Gastroesophageal sphincter (tissue), 4 donors: ENCODE measurements at places on chromosomes 1 and 21. TPM values are rescaled to one million over a fixed set of nuclear protein-coding genes. Genes with fewer than 3 reads are reported as not detected.

- no peak for ATAC-seq
Observed at GRCh38 chr1:46804027-46804889, 5.4 kb downstream of the CYP4B1 start.

GRCh38 chr1:247452447-247453039, 5.4 kb downstream of the OR2B11 start:
- ATAC-seq: no peak

DNA sequence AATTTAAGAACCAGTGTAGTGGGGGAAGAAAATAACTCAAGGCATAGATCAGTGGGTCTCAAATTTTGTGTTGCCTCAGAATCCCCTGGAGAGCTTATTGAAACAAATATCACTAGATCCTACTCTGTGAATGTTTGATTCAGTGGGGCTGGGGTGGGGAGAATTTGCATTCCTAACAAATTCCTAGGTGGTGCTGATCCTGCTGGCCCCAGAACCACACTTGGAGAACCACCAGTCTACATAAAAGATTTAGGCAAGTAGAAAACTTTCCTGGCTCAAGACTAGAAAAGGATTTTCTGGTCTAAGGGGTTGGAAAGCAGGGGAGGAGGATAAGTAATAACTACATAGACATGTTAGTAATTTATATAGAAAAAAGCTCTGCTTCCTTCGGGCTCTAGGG, 34.1 kb upstream of the C1orf21 start:
- no peak for ATAC-seq

GRCh38 chr1:228989176-228989575, 253.9 kb downstream of the RHOU start:
- ATAC-seq: no peak

GRCh38 chr1:203065986-203066385, 19.8 kb downstream of the MYOG start:
- ATAC-seq: no peak

DNA sequence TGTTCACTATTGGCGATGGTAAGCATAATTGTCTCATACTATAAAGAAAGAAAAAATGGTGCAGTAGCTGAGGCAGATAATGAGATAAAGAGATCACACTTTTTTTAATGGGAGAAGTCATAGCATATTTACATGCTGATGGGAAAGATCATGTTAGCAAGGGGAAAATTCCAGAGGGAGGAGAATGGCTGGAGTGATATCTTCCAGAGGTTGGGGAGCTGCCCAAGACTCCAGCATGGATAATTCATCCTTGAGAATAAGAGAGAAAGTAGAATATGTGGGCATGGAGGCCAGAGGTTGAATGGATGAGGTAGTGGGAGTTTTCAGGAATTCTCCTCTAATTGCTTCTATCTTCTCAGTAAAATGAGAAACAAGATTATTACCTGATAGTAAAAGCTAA, 45.8 kb upstream of the RGS1 start:
- no peak for ATAC-seq

- ATAC-seq: no peak
Observed at GRCh38 chr21:37232274-37233018, 34.7 kb downstream of the VPS26C start.

GRCh38 chr1:201504179-201504631, 2.7 kb downstream of the CSRP1 start:
- no peak for ATAC-seq

- peak; percentile 65 for ATAC-seq
Observed at GRCh38 chr1:78045926-78046778, at the start of gene GIPC2. GIPC2 (plus strand) TSS chr1:78045966; CDS start chr1:78046095, 129 bp downstream.

GRCh38 chr1:244647819-244648218, 5.1 kb upstream of the DESI2 start:
- no peak for ATAC-seq

GRCh38 chr1:22055463-22055862, 3.0 kb downstream of the CDC42 start:
- ATAC-seq: no peak

GRCh38 chr1:224168859-224169380, 14.1 kb upstream of the DEGS1 start:
- peak; percentile 58 for ATAC-seq

GRCh38 chr1:211344152-211344618, 17.6 kb downstream of the TRAF5 start:
- ATAC-seq: no peak

GRCh38 chr1:27772036-27772931, 735 bp upstream of the STX12 start:
- no peak for ATAC-seq

DNA sequence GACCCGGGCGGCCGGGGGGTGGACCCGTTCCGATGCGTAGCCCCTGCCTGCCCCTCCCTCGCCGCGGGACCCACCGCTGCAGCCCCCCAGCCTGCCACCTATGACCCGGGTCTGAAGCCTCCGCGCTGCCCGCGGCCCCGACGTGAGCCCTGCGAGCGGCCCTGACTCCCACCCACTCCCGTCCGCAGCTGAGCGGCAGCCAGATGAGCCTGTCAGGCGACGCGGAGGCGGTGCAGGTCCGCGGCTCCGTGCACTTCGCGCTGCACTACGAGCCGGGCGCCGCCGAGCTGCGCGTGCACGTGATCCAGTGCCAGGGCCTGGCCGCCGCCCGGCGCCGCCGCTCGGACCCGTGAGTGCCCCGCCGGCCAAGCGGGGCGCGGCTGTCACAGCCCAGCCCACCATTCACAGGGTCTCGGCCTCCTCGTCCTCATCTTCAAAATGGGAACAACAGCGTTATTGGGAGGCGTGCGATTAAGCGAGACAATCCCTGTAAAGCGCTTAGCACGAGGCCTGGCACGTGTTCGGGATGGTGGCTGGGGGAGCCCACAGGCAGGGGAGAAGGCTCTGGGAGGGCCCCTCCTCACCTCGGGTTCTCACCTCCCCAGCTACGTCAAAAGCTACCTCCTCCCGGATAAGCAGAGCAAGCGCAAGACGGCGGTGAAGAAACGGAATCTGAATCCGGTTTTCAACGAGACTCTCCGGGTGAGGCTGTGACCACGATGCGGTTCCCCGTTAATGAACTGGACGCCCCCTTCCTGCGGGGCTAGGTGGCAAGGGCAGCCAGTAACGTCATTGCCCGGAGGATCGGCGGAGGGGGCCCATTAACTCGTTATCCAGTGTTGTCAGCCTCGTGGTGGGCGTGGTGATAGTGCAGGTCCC, 8.2 kb downstream of the SYTL1 start:
- peak; percentile 80 for ATAC-seq

- ATAC-seq: peak; percentile 61
Observed at GRCh38 chr1:33170351-33171274, 11.2 kb downstream of the TRIM62 start.

GRCh38 chr1:110262846-110263631, 52.9 kb downstream of the KCNC4 start:
- ATAC-seq: peak; percentile 34

DNA sequence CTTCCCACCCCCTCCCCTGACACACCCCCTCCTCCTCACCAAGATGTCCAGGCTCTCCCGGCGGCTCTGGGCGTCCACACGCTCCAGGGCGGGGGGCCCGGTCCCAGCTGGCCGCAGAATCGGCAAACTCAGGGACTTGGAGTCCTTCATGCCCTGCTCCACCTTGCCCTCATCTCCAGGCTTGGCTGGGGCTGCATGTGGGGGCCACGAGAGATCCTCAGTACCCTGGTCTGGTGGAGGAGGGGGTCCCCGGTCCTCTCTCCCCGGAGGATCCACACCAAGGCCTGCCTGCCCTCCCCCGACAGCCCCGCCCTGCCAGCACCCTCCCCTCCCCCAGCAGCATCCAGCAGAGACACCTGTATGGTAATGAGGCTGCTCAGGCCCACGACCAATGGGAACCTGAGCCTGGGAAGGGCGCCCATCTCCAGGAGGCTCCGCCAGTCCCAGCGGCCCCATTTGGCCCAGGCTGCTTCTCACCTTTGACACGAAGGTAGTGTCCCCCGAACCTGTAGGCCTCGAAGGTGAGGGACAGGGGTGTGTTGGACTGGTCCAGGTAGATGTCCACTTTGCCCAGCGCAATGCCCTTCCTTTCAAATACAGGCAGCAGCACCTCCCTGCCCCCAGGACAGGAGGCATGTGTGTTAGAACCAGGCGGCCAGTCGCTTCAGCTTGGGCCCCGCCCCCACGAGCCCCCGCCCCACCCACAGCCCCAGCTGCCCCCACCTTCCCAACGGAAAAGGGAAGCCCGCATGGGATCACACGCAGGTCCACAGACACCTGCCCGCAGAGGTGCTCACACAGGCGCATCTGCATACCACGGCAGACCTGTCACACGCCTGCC, 8.2 kb upstream of the TNFRSF25 start:
- no peak for ATAC-seq

DNA sequence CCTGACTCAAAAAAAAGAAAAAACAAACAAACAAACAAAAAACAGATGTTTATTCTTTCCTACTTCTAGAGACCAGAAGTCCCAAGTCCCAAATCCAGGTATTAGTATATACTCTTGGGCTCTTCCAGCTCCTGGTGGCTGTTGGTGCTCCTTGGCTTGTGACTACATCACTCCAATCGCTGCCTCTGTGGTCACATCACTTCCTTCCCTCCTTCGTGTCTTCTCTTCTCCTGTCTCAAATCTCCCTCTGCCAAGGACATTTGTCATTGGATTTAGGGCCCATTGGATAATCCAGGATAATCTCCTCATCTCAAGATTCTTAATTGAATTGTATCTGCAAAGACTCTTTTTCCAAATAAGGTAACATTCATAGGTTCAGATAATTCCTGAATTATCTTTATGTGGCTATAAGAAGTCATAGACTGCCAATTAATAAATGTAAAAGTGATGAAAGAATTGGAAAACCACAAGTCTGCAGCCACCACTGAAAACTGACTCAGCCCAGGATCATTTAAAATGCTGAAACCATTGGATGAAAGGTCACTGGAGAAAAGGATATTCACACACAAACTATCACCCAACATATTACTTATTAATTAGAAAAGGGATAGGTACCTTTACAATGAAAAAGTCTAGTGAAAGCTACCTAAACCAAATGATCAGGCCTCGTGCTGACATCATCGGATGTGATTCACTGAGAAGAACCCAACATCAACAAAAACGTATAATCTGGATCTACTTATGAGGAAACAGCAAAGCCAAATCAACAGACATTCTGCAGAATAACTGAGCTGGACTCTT, 67.1 kb downstream of the ZNF281 start:
- ATAC-seq: no peak

- ATAC-seq: peak; percentile 28
Observed at GRCh38 chr1:100710906-100711682, 8.4 kb upstream of the VCAM1 start.

DNA sequence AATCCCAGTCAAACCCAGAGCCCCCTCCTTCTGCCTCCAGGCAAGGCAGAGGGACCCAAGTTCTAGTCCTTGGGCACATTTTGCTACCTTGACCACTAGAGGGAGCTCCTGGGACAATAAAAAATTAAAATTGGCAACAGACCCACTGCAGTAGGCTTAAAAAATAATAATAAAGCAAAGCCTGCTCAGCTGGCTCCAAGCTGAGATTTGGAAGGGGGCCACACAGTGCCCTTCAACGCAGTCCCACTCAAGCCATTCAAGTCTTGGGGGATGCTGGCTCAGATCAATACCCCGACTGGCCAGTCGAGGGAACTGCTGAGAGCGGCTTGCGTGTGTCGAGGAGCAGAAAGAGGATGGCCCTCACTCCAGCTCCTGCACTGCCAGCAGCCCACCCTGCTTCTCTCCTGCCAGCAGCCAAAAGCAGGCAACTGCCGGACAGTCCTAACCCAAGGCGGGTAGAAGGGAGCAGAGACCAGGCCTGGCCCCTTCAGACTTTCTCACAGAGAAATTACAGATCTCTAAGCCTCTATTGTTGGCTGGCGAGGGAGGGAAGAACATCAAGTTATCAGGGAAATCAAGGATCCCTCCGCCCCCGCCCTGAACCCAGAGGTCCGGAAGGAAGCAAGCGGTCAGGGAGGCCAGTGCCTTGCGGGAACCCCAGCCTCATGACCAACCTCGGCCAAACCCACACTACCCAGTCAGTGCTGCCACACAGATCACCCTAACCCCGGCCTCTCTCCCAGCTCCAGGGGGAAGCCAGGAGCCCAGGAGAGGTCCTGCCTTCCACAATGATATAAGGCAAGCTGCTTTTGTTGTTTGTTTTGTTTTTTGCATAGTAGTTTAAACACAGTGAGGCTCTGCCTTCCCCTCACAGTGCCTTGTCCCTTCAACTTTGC, 4.9 kb upstream of the ALDH4A1 start:
- ATAC-seq: peak; percentile 2

DNA sequence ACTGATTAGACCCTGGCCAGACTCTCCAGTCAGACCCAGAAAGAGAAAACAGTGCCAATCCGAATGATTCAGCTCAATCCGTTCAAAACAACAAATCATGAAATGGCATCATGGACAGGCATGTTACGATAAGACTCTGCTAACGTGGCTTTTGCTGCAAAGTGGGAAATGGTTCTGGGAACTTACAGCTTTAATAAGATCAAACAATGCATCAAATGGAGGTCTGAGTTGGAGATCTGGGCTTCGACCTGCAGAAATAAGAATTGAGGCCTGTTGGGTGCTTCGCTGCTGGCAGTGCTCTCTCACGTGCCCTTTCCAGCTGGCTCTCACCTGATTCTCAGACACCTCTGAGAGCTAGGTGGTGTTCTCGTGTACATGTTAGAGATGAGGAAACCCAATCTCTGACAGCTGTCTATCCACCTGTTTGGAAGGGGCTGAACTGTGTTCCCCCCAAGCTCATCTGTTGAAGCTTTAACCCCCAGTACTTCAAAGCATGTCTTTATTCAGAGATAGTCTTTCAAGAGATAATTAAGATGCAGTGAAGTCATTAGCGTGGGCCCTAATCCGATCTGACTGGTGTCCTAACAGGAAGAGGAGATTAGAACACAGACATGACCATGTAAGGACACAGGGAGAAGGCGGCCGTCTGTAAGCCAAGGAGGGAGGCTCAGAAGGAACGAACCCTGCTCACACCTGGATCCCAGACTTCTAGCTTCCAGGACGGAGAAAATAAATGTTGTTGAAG, 45.5 kb upstream of the ETS2 start:
- no peak for ATAC-seq

GRCh38 chr1:59502009-59502691, 205.3 kb downstream of the FGGY start:
- ATAC-seq: no peak

The S100A14 gene
- total RNA-seq: 0.85 TPM

The PRKAA2 gene
- 29.3 TPM for total RNA-seq

The TMOD4 gene
- total RNA-seq: 2.2 TPM

The CD84 gene
- total RNA-seq: 3.7 TPM

The KIAA1614 gene
- total RNA-seq: 13.7 TPM

The KIF2C gene
- total RNA-seq: 2.2 TPM

The OR6N1 gene
- not detected for total RNA-seq

The KRTAP11-1 gene
- not detected for total RNA-seq

The EFCAB7 gene
- 6.3 TPM for total RNA-seq

The CLDN17 gene
- not detected for total RNA-seq

The SLC26A9 gene
- not detected for total RNA-seq

The CFAP107 gene
- not detected for total RNA-seq
